ENCODE measurements at places on chromosomes 16 and 17.

GRCh38 chr17:29591146-29591736, 1.7 kb upstream of the ANKRD13B start:
- DNase-seq: no peak

GRCh38 chr17:3546521-3546920, 11.1 kb downstream of the TRPV3 start:
- no peak for DNase-seq

DNA sequence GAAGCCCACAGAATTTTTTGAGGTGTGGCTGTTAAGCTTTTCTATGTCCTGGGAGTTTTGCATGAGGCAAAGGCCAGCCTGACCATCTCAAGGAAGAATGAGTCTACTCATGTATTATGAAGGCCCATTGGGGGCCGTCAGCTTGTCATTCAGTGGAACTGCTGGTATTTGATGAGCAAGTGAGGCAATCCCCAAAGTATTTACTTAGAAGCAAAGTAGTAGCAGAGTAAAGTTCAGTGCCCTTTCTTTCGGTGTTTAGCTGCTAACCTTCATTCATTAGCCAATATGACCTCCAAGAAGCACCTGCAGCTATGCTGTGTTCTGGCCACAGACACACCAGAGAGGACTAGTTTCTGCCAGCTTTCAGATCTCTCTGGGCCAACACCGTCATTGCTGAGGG, 80.2 kb downstream of the RPA1 start:
- no peak for DNase-seq

- DNase-seq: no peak
Observed at GRCh38 chr16:75296606-75297005, 45.2 kb upstream of the BCAR1 start.

DNA sequence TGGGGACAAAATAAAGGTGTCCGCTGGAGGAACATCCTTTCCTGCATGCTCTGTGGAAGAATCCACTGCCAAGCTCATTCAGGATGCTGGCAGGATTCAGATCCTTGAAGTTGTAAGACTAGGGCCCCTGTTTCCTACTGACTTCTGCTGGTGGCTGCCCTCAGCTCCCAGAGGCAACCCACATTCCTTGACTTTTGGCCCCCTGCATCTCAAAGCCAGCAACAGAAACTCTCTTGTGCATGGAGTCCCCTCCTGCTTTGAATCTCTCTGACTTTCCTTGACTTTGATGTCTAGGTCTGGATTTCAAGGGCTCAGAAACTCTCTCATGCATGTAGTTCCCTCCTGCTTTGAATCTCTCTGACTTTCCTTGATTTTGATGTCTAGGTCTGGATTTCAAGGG, 461.5 kb downstream of the WWOX start:
- no peak for DNase-seq

- no peak for DNase-seq
Observed at GRCh38 chr17:51087072-51087757, 33.5 kb downstream of the SPAG9 start.

GRCh38 chr16:89505204-89506112, 2.7 kb upstream of the SPG7 start:
- DNase-seq: peak; percentile 98

DNA sequence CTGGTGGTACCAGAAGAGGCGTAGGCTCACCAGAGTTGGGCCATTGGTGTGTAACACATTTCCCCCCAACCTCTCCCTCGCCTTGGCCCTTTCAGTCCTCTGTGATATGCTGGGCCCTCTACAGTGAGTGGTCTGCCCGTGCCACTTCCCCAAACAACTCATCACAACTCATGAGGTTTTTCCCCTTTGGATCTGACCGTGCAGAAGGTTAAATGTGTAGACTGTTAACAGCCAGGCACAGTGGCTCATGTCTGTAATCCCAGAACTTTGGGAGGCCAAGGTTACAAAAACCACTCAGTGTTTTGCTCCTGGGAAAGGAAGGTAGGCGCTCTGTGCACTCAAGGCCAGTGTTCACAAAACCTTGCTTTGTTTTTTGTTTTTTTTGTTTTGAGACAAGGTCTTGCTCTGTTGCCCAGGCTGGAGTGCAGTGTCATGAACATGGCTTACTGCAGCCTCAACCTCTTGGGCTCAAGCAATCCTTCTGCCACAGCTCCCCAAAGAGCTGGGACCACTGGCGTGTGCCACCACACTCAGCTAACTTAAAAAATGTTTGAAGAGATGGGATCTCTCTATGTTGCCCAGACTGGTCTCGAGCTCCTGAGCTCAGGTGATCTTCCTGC, 11.3 kb upstream of the CYB5B start:
- no peak for DNase-seq

GRCh38 chr17:43543771-43544575, 2.2 kb downstream of the ETV4 start:
- DNase-seq: no peak

GRCh38 chr16:85523602-85524364, 89.3 kb upstream of the GSE1 start:
- no peak for DNase-seq

- DNase-seq: no peak
Observed at GRCh38 chr17:76189247-76189646, 48.2 kb upstream of the FOXJ1 start.

DNA sequence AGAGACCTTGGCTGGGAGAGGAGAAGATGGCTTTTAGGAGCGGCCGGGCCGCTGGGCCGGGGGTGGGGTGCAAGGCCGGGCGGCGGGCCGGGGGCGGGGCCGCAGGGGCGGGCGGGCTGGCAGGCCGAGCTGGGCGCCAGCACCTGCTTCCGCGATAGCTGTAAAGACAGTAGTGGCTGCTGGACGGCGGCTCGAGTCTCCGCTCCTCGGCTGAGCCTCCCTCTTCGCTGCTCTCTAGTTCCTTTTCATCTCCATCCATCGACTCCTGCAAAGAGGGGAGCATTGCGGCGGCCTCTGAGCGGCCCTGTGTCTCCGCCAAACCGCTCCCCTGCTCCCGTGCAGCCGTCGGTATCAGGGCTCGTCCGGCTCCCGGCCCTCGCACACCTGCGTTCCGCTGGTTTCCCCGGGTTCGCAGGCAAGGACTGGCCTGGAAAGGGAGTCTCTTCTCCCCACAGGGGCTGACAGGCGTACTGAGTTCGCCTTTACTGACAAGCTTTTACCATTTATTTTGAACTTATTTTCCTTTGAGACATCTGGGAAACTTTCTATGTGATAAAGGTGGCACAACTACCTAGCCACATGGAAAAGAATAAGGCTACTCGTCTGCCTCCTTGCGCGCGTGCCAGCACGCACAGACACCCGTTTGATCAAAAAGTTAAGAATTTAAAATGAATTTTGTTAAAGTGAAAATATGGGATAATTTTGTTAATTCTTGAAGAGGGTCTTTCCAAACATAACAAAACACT, at the start of gene C17orf75:
TSS of gene C17orf75 (minus strand) at position 317 of the 746 bp plus-strand sequence. CDS start at position 283, 34 bp downstream.
- DNase-seq: peak; percentile 77

- no peak for DNase-seq
Observed at GRCh38 chr17:81930142-81931125, 2.9 kb upstream of the MAFG start.

DNA sequence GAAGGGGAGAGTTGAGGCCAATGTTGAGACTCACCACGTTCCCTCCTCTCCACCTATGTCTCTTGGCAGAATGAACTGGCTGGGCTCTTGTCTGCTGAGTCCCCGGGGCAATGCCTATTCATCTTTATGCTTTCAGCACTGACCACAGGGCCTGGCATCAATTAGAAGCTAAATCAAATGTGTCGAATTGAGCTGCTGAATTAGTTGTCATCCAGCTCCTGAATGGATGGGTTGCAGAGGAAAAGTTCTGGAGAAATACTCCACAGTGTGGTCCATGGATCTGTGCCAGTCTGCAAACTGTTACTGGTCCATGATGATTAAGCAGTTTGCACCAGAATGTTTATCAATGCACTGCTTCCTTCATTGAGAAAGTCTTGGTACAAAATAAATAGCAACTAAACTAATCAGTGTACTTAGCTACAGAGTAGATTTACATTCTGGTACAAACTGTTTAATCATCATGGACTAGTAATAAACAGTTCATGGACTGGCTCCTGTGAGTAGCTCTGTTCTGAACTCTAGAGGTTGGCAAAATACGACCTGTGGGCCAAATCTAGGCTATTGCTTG, 4.6 kb downstream of the CNGB1 start:
- DNase-seq: no peak

DNA sequence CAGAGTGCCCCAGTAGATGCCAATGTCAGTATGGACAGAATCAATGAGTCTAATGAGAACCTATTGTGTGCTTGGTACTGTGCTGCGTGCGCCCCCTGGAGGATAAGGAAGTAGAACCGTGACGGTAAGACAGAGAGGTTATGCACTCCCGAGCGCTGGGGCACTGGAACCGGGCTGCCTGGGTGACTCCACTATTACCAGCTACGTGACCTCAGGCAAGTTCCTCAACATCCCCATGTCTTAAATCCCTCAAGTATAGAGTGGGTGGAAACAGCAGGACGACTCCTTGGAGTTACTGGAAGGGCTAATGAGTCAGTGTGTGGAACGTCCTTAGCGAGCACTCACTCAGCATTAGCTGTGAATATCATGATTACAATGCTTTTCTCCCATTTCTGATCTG, 16.2 kb downstream of the CHST4 start:
- DNase-seq: peak; percentile 41

- DNase-seq: no peak
Observed at GRCh38 chr16:22683258-22683657, 130.7 kb upstream of the HS3ST2 start.

- no peak for DNase-seq
Observed at GRCh38 chr17:80681215-80681614, 136.6 kb downstream of the RPTOR start.

DNA sequence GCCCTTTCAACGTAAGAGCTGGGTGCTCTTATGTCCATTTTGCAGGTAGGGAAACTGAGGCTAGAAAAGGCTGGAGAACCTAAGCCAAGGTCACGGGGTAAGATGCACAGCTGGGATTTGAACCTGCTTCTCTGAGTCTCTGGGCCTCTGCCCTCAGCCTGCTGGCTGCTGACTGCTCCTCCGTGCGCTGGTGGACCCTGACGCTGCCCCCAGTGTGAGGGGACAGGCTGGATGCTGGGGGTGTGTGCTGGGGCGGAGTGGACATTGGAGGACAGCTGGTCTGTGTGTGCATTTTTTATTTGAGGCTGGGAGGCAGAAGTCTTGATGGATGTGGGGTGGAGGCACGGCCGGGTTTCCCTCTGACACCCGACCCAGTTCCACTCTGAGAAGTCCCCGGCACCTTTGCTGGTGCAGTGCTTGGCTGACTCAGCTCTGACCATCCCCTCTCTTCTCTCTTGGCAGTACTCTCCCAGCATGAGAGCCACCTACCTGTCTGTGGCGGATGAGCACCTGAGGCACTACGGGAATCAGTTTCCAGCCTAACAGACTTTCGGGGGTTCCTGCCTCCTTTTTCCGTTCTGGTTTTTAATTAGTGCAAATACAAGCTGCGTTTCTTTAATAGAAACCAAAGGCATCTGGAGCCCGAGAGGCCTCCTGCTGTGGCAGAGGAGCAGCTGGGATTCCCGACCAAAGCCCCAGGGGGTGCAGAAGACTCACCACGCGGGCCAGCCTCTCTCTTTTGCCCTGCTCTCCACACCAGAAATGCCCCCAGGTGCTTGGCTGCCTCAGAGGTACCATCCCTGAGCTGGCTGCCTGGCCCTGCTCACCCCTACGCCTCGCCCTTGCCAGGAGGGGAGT, 14.1 kb upstream of the DNAI2 start:
- DNase-seq: no peak

DNA sequence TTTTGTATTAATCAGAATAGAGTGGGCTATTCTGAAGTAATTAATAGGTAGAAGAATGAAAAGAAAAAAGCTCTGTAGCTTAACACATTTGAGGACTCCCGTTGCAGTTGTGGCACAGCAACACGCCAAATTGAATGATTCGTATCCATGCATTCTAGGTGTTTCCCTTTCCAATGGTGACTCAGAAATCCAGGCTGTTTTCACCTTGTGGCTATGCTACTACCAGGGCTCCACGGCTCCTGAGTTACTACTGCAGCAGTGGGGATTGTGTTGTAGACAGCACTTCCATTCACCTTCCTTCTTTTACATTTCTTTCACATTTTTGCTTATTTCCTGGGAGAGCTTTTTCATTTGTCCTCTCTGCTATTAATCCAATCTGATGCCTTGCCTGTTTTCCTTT, 1616.4 kb downstream of the CDH8 start:
- no peak for DNase-seq

Measured in Jurkat, Clone E6-1 (cell line).